ENCODE measurements at places on chromosomes 6 and 20.

- DNase-seq, result no peak
Measured at GRCh38 chr6:158439255-158439654, 120.6 kb upstream of the TMEM181 start.

DNA sequence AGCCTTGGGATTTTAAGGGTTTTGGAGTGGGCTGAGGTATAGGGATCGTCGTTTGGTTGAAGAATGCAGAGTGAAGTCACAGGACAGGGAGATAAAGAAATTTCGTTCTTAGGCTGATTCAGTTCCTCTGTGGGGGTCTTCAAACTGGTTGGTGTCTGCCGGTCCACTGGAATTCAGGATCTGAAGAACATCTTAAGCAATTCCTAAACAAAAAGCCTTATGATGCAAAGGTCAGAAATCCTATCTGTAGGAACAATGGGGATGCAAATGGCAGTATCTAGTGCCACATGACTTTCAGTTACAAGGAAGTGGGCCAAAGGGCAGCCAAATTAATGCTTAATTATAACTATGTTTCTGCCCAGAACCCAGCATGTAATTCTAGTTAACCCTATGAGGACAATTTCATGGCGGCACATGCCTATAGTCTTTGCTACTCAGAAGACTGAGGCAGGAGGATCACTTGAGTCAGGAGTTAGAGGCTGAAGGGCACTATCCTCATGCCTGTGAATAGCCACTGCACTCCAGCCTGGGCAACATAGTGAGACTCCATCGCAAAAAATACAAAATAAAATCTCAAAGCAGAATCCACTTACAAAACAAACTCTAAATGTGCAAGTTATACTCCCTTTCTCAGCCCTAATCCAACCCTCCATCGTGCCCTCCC, 4.6 kb upstream of the SLC2A10 start:
- DNase-seq, result no peak

DNA sequence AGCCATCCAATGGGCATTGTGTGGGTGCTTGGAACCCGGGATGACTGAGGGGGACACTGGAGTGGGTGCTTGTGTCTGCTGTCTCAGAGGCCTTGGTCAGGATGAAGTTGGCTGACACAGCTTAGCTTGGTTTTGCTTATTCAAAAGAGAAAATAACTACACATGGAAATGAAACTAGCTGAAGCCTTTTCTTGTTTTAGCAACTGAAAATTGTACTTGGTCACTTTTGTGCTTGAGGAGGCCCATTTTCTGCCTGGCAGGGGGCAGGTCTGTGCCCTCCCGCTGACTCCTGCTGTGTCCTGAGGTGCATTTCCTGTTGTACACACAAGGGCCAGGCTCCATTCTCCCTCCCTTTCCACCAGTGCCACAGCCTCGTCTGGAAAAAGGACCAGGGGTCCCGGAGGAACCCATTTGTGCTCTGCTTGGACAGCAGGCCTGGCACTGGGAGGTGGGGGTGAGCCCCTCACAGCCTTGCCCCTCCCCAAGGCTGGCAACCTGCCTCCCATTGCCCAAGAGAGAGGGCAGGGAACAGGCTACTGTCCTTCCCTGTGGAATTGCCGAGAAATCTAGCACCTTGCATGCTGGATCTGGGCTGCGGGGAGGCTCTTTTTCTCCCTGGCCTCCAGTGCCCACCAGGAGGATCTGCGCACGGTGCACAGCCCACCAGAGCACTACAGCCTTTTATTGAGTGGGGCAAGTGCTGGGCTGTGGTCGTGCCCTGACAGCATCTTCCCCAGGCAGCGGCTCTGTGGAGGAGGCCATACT, 49.4 kb downstream of the PYGB start:
- DNase-seq, result no peak

DNA sequence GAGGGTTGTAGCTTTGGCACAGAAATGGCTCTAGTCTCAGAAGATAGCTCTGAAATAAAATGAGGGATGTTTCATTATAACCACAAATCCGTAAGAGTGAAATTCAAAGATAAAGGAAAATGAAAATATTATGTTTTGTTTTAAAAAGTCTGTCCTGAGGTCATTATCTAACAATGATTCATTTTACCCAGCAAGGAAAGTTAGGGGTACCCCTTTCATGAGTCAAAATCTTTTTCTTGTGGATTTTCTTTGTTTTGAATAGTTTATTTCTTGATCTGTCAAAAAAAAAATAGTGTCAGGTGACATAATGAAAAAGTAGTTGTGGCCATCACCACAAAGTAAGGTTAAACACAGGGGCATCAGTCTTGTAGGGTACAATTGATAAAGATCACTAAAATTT, 59.7 kb upstream of the MYB start:
- no peak for DNase-seq

DNA sequence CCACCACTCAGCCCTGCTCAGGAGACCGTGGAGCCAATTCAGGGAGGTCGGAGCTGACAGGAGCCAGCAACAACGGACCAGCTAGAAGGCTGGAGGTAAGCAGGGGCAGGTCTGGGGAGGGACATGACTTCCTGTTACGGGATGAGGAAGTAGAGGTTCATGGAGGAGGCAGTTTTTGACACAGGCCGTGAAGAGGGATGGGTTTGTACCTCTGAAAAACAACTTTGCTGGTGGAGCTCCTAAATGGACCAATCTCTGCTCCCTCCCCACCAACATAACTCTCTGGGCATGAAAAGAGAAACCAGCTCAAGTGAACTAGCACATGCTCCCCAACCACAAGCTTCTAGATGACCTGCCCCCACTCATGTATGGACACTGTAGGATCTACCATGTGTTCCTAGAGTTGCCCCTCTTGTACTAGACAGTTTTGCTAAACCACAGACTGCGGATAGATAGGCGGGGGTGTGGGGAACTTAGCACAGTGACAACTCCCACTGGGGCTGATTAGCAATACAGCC, 31.4 kb downstream of the RALGAPA2 start:
- no peak for DNase-seq

- DNase-seq, result no peak
Measured at GRCh38 chr6:126526996-126527606, 187.2 kb downstream of the CENPW start.

DNA sequence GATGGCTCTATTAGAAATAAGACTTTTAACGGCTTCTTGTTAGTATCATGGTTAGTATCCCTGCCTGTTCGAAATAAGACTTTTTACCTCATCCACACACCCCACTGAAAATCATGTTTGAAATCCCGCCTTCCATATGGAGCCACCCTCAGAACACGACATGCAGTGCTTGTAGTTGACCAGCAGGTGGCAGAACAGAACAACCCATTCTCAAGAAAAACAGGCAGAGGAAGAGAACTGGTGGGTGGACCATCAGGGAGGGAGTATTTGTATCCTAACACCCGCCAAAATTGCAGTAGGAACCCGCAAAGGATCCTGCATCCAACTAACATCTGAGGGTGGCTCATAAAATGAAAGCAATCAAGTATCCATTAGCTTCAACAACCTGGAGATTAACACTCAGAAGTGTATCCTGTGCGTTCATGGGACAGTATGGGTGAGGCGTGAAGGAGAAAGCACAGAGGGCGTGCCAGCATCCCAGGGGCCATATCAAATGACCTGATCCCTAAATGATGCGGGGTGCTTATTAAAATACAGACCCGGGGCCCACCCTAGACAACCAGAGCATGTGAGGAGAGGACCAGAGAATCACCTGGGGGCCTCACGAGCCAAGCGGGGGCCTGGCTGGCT, 89.6 kb upstream of the NHSL1 start:
- DNase-seq, result peak; percentile 6

Measured in stimulated activated CD8-positive, alpha-beta memory T cell treated with anti-CD3 and anti-CD28 coated beads, Interleukin-7, amount 100 ng/mL, for 4 hours (primary cell).